Nucleus accumbens (tissue), 56 donors: ENCODE measurements at places on chromosomes 16 and 17.

- DNase-seq: no peak
These were observed 41.1 kb downstream of the MEOX1 start for GRCh38 chr17:43620581-43620980.

DNA sequence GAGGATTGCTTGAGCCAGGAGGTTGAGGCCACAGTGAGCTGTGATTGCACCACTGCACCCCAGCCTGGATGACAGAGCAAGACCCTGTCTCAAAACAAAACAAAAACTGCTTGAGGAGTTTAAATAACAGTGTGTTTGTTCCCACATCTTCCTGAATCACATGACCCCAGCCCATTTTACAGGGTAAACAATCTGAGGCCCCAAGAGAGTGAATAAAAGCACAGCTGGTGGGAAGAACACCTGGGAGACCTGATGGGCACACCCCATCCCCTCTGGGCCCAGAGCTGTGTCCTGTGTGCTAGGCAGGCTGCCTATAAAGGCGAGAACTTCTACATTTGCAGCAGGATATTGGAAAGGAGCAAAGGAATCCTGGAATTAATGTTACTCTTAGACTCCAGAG, 69.6 kb downstream of the PLXDC1 start:
- no peak for DNase-seq

DNA sequence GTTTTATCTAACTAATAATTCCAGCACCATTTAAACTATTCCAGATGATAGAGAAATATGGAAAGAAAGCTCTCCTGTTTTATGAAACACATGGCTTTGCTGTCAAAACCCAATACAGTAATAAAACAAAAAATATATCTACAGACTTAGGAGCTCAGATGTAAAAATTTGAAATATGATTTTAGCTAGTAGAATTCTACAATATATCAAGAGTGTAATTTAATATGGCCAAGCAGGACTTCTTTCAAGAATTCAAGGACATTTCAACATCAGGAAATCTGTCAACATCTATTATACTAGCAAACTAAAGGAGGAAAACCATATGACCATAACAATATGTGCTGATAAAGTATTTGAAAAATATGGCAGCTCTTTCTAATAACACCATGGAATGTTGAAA, 57.5 kb downstream of the CCDC182 start:
- DNase-seq: no peak

- DNase-seq: no peak
These were observed 16.9 kb downstream of the EMC8 start for GRCh38 chr16:85782451-85782850.
